ENCODE measurements at places on chromosomes 4 and X. TPM values are rescaled to one million over a fixed set of nuclear protein-coding genes. Genes with fewer than 3 reads are reported as not detected.

GRCh38 chr4:6109842-6110560 lies 90.3 kb downstream of the JAKMIP1 start:
- no peak for DNase-seq

DNA sequence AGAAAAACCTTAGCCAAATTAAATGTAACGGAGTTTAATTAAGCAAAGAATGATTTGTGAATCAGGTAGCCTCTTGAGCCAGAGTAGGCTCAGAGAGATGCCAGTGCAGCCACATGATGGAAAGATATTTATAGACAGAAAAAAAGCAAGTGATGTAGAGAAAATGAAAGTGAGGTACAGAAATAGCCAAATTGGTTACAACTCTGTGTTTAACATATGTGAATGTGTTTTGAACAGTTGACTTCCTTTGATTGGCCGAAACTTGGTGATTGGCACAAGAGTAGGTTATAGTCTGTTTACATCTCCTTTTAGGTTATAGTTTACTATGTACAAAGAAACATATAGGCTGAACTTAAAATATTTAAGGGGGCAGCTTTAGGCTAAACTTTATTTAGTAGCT lies 459.9 kb upstream of the BOD1L1 start:
- no peak for DNase-seq

GRCh38 chr4:85805891-85806290 lies 330.9 kb downstream of the ARHGAP24 start:
- DNase-seq: no peak

DNA sequence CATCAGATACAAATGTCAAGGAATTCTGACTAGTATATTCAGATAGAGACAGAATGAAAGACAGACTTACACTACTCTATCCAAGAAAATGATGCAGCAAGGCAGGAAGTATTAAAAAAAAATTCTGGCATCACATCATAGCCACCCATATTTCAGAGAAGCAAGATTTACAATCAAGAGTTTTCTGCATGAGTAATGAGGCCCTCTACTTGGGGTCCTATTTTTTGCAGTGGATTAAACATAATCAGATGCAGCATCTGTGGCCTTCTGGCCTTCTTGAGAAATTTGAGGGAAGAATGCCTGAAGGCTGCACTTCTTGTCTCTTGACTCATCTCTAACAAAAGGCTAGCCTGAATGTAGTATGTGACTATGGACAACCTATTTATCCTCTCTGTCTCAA lies 48.2 kb upstream of the SLIT2 start:
- no peak for DNase-seq

DNA sequence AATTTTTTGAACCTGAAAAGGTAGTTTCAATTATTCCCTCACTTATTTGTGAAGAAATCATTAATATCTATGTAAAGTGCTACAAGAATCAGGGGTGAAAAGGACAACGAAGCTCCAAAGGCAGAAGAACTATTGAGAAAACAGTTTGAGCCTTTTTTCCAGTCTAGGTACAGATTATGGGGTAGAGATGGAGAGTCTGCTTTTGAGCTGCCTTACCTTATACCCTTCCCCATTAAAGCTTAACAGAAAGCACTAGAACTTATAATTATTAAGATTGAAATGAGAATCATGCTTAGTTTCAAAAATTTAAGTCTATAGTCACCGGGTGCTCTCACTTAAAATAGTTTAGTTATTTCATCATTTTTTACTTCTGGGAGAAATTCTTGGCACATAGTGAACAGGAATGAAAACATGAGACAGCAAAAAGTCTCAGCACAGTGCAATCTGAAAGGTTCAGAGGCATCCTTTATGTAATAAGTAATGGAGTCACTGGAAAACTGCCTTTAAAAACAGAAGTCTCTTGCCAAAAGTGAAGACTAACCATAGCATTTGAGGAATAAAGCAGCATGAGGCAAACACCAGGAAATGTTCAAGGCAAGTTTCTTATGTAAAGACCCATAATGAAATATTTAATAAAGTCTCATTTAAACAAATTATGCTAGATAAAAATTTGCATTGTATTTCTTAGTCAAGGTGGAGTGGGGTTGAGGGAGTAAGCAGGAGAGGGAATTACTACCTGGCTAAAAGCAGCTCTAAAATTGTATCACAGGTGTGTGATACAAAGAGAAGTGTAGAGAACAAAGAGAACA lies 5.1 kb upstream of the DCLK2 start:
- no peak for DNase-seq

- no peak for DNase-seq
These were observed 450.0 kb downstream of the SPRY1 start for GRCh38 chr4:123846561-123846960.

- no peak for DNase-seq
These were observed 1622.8 kb upstream of the IGFBP7 start for GRCh38 chr4:58732973-58733372.

DNA sequence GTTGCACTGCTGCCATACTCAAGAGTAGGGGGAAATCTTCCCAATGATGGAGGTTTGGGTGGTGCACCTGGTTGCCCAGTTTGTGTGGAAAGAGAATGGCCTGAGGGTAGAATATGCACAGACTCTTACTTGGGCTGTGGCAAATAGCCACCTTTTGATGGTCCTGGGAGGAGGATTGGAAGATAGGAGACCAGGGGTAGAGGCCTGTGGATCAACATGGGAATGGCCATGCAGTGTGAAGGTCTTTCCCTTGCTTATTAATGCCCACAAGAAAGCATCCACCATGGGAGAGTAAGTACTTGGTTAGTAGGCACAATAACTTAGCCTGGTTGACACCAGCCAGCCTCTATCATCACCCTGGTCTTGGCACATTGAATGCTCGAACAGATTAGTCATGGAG lies 156.8 kb upstream of the LEF1 start:
- DNase-seq: no peak

DNA sequence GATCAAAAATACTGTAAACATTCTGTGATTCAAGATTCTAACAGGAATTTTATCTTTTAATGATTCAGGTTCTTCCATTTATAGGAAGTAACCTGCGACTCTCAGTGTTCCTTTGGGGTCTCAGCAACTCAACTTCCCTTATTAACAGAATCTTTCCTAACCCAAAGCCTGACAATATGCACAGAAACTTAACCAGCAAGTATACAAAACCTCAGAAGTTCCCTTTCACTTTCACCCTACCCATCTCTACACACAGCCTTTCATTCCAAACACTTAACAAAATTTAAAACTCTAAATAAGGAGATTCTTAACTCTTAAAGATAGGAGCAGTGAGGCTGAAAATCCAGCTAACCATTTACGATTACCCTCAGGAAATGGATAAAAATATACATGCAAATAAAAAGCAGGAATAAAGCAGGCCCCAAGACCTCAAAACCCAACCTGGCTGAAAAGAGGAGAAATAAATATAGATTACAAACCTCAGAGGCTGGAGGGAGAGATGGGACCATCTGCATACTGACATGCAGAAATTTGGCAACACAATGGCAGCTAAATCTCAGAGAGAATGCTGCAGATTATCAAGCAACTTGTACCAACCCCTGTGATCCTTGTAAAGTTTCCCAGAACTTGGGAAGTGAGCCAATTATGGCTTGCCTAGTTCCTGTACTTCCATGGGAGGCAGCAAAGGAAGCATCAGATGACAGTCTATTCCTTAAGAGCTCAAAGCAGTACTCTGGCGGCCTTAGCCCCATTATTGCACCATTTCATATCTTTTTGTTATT lies 101.0 kb downstream of the ATP11C start:
- no peak for DNase-seq

DNA sequence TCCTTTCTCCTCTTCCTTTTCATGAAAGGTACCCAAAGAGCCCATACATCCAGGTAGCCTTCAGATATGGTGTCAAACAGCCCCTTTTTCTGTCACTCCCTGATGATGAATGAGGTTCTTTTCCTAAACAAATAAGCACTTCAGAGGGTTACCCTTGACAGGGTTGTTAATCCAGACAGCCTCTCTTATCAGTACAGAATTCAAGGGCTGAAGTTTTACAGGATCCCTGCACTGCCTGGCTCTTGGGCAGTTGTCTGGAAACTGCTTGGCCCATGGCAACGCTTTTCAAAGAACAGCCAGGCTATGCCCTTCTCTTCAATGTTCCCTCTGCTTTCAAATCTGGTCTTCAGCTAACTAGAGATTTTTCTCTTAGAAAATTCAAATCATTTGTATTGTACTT lies 352.6 kb upstream of the FAM241A start:
- DNase-seq: no peak

- DNase-seq: no peak
These were observed 188.5 kb upstream of the STS start for GRCh38 chrX:6959006-6959405.

MEPE gene
- not detected for total RNA-seq

SSX2B gene
- total RNA-seq: not detected

RRH gene
- 0.34 TPM for total RNA-seq

GATA1 gene
- not detected for total RNA-seq

THOC2 gene
- total RNA-seq: 108 TPM

CASK gene
- 74.1 TPM for total RNA-seq

CXCL8 gene
- total RNA-seq: 0.44 TPM

WDR17 gene
- 5.5 TPM for total RNA-seq

HEPH gene
- total RNA-seq: 15.7 TPM

All from ureter (tissue), 1 donor.